WERI-Rb-1 (cell line): ENCODE measurements at places on chromosomes 16 and 17.

GRCh38 chr17:73901661-73902415, 257.6 kb upstream of the SDK2 start:
- no peak for DNase-seq

DNA sequence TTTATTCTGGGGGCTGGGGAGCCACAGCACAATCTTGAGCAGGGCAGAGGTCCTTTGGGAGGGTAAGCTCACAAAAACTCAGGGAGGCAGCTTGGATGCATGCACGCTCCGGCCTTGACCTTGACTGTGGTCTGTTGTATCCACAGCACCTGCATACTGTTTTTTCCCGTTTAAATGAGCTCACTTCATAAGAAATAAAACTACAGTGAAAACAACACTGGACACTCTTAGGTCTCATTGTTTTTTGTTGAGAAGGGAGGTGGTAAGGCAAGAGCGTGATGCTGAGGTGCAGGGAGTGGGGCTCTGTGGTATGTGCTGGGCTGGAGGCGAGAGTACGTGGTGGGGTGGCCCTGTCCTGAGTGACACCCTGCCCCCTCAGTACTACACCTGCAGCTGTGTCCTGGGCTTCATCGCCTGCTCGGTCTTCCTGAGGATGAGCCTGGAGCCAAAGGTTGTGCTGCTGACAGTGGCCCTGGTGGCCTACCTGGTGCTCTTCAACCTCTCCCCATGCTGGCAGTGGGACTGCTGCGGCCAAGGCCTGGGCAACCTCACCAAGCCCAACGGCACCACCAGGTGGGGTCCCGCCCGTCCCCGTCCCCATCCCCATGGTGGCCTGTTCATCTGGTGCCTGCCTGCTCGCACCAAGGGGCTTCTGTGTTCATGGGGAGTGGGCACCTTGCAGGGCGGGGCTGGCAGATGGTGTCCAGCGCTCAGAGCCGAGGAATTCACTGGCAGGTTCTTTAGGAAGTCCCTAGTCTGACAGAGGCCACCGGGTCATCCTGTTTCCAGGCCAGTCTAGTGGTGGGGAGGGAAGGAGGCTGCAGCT, 44.2 kb downstream of the ADCY7 start:
- no peak for DNase-seq

GRCh38 chr17:30961209-30962188, 9.3 kb upstream of the RNF135 start:
- DNase-seq, result no peak

GRCh38 chr16:69712277-69712676, 14.1 kb downstream of the NQO1 start:
- DNase-seq, result no peak

DNA sequence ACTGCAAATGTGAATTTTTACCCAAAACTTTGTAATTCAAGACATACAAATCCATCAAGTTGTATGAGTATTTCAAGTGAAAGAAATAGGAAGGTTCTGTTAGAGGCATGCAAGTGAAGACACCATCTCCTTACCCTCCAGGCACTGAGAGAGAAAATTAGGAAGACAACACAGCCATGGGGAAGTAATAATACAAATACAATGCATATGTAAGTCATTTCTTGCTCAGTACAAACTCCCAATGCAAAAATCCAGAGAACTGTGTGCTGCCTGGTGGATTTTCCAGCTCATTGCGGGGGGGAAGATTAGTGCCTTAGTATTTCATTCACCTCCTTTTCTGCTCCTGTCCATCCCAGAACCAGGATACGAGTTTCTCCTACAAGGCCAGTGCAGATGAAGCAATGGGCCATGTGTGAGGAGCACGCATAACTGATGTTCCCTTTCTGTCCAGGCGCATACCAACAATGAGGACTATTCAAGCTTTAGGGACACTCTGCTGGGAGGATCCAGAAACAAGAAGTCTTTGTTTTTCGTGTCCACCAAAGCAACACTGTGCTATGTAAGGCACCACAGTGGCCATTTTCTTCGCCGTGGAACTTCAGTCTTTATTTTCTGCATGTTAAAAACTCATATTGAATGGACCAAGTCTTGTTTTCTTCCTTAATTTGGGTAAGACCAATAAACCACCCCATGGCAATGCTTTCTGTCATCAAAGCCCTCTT, 143.7 kb upstream of the RCVRN start:
- no peak for DNase-seq

DNA sequence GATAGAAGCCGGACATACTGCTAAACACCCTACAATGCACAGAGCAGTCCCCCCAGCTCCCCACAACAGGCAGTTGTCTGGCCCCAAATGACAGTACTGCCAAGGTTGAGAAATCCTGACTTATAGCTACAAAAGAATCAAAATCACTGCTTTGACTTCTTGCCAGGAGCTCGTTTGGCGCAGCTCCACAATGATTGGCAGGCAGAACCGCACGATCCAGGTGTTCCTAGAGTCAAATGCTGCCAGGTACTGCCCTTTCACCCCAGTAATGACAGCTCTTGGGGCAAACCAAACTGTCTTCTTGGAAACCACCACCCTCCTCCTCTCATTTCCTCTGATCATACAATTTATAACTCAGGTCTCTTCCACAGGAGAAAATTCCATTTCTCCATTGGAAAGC, 2.2 kb upstream of the TMC5 start:
- DNase-seq, result no peak

DNA sequence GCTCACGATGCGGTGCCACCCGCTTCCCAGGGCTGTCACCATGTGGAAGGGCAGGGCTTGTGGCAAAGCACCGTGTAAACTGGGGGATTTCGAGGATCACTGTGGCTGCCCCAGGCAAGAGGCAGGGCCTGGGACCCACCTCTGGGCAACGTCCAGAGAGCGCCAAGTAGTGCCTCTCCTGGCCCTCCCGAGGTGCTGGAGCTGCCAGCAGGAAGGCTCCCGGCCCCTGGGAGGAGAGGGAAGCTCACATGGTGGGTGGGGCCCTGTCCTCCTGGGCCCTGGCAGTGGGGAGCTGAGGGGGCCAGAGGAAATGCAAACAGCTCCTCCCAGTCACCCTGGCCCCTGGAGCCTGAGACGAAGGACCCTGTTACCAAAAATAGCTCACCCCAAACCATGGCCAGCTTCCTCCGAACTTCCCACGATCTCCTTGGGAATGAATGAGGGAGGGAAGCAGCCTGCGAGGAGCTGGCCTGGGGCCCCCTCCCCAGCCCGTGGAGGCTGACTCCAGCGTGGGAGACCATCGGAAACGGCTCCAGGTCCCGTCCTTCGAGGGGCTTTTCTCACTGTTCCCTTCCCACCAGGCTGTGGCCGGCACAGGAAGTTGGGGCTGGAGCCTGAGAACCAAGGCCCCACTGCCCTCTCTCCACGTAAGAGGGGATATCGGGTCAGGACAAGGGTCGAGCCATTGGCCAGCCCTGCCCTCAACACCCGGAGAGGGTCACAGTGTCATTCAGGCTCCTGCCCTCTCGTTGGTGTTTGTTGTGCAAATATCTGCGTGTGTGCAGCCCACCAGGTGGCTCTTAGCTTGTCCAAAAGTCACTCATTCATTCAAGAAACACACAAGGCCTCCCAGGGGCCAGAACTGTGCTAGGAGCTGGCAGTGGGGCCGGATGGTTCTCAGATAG, 17.7 kb downstream of the VASN start:
- DNase-seq, result no peak

DNA sequence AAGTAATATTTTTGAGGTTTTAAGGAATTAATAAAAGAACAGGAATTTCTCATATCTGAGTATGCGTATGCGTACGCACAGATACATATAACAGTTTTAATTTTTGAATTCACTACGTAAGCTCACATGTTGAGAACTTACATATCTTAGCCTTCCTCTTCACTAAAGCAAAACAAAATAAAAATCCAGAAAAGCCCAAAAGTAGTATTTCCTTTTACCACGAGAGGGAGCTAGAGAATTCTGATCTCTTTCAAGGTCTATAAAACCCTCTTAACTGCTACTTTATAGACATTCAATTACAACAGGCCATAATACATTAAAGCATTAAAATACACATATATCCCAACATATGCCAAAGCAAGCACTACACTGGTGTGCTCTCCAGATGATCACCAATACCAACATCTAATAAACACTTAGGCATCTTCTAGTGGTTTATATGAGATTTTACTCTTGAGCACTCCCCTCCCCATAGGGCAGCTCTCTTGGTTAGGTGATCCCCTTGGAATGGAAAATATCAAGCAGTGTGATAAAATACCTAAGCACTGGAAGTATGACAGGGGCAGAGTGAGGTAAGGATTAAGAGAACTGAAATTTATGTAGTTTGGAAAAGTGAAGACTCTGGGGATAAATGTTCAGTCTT, 94.0 kb downstream of the SKAP1 start:
- no peak for DNase-seq

DNA sequence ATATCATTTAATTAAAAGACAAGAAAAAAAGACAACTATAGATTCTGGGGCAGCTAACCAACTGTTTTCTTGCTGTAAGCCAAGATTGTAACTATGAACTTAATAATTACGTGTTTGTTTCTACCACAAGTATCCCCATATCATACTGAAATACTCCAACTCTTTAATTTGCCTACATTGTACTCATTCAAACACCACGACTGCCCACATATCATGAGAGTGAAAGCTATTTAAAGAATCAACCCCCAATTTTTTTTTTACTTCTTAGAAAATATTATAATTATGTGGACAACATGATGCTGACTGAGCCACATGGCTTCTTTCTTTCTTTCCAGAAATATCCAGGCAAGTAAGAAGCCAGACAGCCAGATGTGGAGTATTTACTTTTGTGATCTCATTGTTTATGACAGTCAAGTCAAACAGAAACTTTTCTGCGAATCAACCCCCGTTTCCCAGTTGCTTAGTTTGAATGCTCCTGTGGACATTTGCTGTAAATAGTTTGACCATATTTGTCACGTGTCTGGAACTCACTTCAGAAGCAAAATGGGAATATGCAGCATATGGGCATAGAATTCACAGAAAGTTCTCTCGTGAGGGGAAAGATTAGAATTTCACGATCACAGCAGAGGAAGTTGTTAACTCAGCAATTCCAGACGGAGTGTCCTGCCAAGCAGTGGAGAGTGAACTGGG, 126.8 kb upstream of the PSMD7 start:
- DNase-seq, result no peak

DNA sequence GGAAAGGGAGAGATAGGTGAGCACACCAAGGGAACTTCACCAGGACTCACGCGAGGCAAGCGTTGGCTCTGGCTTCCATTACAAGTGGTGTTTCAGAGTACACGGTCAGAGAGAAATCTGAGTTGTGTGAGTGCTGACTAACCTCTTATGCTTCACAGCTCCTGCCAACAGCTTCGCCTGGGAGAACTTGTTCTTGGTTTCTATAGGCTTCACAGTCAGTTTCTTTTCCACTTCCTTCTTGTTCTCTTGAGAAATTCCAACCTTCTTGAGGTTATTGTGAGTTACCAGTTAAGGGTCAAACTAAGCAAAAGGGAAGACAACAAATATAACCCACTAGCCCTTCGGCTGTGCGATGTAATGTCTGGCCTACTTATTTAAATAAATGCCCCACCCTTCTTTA, 18.9 kb downstream of the PSME3IP1 start:
- no peak for DNase-seq

DNA sequence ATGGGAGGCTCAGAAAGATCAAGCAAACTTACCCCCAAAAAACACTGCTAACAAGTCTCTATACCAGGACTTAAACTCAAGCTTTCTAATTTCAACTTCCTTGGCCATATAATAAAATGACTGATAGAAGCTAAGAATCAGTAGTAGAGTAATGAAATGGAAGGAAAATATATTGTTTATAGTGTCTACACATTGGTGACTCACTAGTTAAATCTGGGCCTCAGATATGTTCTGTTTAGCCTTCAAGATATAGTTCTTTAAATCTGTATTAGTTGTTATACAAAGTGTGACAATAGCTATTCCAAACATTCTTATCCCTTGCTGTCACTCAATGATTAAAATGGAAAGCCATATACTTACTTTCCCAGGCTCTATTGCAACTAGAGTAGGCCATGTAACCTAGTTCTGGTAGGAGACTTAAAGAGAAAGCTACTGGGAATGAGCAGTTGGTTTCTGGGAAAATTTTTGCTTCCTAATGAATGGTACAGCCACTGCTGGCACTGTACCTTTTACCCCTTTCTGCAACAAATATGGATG, 18.3 kb downstream of the SSH2 start:
- no peak for DNase-seq

GRCh38 chr17:80475910-80476876, at the start of gene NPTX1:
NPTX1 (minus strand) TSS chr17:80476607; CDS start chr17:80476446, 161 bp downstream.
- DNase-seq, result peak; percentile 83

- peak; percentile 73 for DNase-seq
Measured at GRCh38 chr16:57803134-57803990, 1.1 kb upstream of the KIFC3 start.

DNA sequence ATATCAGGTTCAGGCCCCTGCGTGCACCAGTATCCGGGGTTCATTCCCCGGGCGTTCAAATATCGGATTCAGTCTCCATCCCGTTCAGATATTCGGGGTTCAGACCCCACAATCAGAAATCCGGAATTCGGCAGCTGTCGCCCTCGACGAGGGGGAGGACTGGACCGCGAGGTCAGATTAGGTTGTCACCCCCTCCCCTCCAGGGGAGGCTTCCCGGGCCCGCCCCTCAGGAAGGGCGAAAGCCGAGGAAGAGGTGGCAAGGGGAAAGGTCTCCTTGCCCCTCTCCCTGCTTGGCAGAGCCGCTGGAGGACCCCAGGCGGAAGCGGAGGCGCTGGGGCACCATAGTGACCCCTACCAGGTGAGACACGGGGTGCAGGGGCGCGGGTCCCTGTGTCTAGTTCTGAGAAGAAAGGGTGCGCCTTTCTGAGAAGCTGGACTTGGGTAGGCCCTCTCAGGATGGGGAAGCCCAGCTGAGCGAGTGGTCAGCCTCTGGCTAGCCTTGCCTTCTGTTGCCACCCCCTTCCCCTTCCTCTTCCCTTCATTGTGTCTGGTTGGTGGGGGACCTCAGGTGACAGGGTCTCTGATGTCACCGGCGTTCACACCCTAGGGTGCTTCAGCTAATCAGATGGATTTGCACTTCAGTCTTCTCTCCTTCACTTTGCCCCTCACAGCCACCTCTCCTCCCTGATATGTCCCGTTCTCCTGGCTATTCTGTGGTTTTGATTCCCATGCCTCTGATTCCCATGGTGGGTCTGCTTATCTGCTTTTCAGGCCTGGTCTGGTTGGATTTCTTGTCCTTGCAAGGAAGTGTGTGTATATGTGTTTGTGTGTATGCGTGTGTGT, 844 bp downstream of the TAOK2 start:
- no peak for DNase-seq

- no peak for DNase-seq
Measured at GRCh38 chr16:80752541-80752940, 51.9 kb downstream of the CDYL2 start.

- DNase-seq, result no peak
Measured at GRCh38 chr17:34252095-34252443, 3.0 kb upstream of the CCL2 start.

- DNase-seq, result no peak
Measured at GRCh38 chr16:83809092-83809491, 1.3 kb downstream of the HSBP1 start.
